ENCODE measurements at places on chromosomes 5 and 9. TPM values are rescaled to one million over a fixed set of nuclear protein-coding genes. Genes with fewer than 3 reads are reported as not detected.

DNA sequence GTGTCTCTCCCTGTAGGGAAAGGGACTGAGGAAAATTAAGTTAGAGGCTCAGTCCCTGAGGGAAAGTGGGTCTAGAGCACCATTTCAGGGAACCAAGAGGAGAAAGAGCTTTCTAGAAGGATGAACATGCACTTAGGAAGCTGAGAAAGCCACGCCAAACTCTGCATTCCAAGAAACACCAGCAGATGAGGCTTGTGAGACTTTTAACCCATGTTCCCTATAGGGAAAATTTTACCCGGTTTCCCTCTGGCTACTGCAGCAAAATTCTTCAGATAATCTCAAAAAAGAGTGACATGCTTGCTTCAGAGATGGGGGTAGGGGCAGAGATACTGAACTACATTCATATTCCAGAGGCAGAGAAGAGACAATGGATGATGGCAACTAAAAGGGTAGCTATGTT lies 8.6 kb downstream of the TLN1 start:
- DNase-seq: no peak

Gene SHC3
- 0.95 TPM for polyA plus RNA-seq

DNA sequence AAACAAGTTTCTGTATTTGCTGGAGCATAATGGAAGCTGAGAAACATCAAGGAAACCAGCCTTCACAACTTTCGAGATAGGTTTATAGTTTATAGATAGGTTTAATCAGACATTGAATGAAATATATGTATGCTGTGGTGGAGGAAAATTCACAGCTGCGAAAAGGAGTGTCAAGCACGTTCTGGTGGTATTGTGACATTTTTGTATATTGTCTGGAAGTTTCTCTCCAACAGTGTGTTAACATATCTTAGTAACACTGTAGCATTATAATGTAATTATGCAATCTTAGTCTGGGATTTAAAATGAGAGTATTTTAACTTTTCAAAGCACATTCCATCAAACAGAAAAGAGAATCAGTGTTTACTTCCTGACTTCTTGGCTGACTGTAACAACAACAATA lies 50.0 kb downstream of the FCHO2 start:
- DNase-seq: no peak

DNA sequence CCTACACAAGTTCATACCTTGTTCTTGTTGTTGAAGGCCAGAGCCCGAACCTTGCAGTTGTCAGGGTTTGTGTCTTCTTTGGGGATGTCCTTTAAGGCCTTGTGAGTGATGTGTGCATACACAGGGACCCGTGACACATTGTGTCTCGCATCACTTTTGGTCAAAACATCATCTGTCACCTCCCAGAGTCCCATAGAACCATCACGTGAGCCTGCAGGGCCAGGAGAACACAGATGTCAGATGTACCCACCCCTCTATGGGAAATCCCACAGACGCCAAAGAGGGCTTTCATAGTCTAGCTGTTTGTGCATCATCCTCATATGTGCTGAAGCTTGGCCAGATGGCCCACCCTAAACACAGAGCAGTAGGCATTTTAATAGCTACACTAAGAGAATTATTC lies 28.2 kb downstream of the DCAF12 start:
- DNase-seq: no peak

DNA sequence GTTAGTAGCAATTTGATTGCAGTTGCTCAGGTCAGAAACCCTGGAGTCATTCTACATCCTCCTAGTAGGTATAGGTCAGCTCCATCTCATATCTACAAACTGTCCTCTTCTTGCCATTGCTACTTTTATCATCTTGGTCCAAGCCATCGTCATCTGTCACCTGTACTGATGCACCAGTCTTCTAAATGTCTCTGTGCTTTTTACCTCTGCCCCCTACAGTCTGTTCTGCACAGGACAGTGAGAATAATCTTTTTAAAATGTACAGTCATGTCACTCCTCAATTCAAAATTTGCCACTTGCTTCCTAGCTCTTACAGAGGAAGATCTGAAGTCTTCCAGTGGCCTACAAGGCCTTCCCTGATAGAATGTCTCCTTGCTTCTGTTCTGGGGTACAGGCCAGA lies 6.8 kb downstream of the NNT start:
- DNase-seq: no peak

DNA sequence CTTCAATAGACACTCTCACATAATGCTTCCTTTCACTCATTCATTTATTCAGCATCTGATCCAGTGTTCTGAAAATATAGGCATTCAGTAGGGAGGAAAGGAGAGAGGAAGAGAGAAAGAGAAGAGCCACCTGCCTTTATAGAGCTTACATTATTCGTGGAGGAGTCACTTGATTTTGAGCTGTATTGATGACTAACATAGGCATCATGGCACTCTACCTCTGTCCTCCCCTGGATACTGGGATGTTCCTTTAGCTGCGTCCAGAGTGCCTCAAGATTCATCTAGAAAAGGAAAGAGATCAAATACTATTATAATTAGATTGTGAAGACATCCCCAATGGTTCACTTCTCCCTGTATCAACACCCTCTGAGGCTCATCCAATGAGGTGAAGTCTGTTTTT lies 345.1 kb downstream of the SPATA31D1 start:
- DNase-seq: no peak

GRCh38 chr9:75071530-75072122 lies 16.3 kb downstream of the NMRK1 start:
- DNase-seq: no peak

Gene UBTD2
- polyA plus RNA-seq: 12.9 TPM

DNA sequence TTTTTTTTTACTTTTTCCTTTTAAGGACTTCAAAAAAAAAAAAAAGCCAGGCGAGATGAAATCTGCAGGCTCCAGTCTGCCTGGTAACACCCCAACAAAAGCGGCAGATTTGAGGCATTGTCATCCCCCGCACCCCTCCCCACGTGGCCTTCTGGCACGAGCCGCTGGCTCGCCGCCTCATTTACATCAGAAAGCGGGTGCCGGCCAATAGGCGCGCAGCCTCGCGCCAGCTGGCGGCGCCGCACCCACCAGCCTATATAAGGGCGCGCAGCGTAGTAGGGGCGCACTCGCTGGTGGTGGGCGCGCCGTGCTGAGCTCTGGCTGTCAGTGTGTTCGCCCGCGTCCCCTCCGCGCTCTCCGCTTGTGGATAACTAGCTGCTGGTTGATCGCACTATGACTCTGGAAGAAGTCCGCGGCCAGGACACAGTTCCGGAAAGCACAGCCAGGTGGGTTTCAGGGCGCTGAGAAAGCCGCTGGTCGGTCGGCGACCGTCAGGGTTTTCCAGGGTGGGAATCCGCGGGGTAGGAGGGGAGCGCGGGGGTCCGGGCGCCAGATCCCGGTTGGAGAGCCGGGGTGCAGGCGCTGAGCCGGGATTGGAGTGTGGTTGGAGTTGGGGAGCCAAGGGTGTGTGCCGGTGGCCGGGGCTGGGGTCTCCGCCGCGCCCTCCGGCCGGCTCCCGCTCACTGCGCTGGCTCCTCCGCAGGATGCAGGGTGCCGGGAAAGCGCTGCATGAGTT lies at the start of gene GADD45G:
TSS of gene GADD45G (plus strand) at position 284 of the 736 bp plus-strand sequence. CDS start at position 394, 110 bp downstream.
- DNase-seq: peak; percentile 95

GRCh38 chr5:158929552-158930218 lies 170.0 kb downstream of the EBF1 start:
- no peak for DNase-seq

Data from kidney (tissue), 22 donors.